ENCODE measurements at places on chromosomes 5 and 9.

DNA sequence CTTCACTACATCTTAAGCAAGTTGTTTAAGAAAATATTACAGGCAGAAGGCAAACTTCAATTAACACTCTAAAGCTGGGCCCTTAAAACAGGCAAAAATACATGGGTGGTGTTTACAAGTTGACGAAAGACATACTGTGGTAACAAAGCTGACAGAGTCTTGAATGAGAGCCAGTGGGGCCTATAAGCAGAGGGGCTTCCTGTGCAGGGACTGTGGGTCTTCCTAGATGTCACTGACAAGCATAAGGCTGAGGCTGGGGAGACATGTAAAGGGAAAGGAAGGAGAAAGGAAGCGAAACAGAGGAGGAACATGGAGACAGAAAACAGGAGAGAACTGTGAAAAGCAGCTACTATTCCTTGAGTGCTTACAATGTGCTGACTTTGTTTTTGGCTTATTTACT, 308.0 kb upstream of the RPS23 start:
- no peak for DNase-seq

GRCh38 chr9:121394292-121394691, 24.2 kb upstream of the STOM start:
- DNase-seq = no peak

GRCh38 chr9:107914151-107914550, 424.6 kb upstream of the KLF4 start:
- DNase-seq = no peak

DNA sequence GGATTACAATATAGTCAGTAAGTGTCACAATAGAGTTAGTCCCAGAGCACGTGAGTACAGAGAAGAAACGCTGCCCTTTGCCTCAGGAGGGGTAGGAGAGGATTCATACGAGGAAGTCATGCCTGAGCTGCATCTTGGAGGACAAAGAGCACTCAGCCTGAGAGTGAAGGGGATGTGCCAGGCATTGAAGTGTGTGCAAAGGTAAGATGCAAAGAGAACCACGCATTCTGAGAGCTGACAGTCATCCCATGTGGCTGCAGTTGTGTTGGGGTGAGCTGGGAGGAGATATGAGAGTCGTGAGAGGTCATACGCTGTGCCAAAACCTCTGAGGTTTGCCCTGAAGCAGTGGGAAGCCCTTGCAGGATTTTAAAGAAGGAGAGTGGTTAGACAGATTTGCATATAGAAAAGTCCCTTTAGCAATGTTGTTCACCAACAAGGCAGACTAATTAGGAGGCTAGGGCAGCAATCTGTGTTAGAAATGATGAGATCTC, 97.5 kb downstream of the PIP5K1B start:
- DNase-seq = no peak

DNA sequence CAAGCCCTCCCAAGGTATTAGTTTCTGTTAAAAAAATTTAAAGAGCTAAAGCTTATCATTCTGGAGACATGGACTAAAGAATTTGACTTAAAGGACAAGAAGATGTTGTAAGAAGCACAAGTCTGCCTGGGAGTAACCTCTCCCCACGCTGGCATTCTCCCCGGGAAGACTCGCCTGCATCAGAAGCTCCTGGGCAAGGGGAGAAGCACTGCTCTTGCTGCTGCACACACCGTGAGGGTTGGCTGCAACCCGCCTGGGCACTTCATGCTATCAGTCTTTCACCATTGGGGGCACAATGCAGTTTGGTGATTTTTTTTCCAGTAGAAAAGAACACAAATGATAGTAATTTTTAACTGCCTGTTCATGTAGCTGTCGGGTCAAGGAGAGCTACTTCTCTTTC, 192.5 kb upstream of the PANK3 start:
- no peak for DNase-seq

DNA sequence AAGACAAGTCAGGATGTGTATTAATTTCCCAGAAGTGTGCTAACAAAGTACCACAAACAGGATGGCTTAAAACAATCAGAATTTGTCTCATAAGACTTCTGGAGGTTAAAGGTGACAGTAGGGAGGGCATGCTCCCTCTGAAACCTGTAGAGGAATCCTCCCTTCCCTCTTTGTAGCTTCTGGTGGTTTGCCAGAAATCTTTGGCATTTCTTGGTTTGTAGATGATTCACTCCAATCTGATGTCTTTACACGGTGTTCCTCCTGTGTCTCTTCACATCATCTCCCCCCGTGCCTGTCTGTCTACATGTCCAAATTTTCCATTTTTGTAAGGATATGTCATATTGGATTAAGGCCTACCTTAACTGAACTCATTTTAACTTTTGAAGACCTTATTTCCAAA, 471.5 kb downstream of the ZNF608 start:
- peak; percentile 68 for DNase-seq

DNA sequence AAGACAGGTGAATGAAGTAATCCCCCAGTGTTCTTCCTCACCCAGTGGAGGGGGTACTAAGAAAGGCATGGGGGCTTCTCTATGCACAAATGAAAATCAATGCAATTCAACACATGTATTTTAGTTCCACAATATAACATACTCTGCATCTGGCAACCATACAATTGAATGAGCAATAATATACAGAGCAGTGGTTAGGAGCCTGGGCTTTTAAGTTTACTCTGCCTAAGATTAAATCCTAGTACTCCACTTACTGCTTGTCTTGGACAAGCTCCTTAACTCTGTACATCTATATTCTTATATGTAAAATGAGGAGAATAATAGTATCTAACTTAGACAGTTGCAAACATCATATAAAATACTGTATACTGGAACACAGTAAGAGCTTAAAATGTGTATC, 195.4 kb upstream of the TRIM32 start:
- DNase-seq = peak; percentile 60

GRCh38 chr9:83934569-83935275, 13.5 kb upstream of the KIF27 start:
- DNase-seq = peak; percentile 68

GRCh38 chr9:4318326-4318725, 18.5 kb upstream of the GLIS3 start:
- DNase-seq = no peak
